ENCODE measurements at places on chromosomes 1 and 21. TPM values are rescaled to one million over a fixed set of nuclear protein-coding genes. Genes with fewer than 3 reads are reported as not detected.

The HOOK1 gene
- total RNA-seq: under 0.01 TPM

The ZYG11A gene
- total RNA-seq: 0.28 TPM

The SHE gene
- 0.19 TPM for total RNA-seq

The PDXK gene
- total RNA-seq: 200 TPM

The IQGAP3 gene
- total RNA-seq: 2.8 TPM

The SIPA1L2 gene
- 5.1 TPM for total RNA-seq

The GLIS1 gene
- 0.56 TPM for total RNA-seq

The UBE4B gene
- 19.4 TPM for total RNA-seq
